Non-pigmented ciliary epithelial cell (primary cell): ENCODE measurements at places on chromosomes 12 and 14.

DNA sequence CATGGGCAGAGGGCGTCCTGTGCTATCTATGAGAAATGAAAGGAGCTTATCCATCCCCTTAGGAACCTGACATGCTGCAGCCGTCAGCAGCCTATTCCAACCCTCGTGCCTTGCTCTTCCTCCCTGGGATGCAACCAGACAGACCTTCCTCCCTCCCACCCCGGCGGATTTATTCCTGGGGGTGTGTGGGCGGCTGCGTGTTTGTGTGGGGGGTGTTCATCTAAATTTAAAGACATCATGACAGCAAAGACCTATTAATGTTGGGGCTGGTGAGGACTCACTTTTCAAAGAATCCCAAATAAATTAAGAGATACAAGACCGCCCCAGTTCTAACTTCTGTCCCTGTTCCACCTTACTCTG lies 52.0 kb downstream of the WSCD2 start:
- DNase-seq, result no peak

- no peak for DNase-seq
Measured at GRCh38 chr12:49645146-49646039, 22.0 kb downstream of the PRPF40B start.

- DNase-seq, result no peak
Measured at GRCh38 chr12:65860600-65860999, 36.3 kb downstream of the HMGA2 start.

GRCh38 chr14:64654246-64654900 lies 49.9 kb upstream of the PLEKHG3 start:
- no peak for DNase-seq

GRCh38 chr14:21526672-21527317 lies 649 bp upstream of the SALL2 start:
- no peak for DNase-seq

GRCh38 chr12:16358878-16359277 lies 11.4 kb downstream of the MGST1 start:
- DNase-seq, result no peak

DNA sequence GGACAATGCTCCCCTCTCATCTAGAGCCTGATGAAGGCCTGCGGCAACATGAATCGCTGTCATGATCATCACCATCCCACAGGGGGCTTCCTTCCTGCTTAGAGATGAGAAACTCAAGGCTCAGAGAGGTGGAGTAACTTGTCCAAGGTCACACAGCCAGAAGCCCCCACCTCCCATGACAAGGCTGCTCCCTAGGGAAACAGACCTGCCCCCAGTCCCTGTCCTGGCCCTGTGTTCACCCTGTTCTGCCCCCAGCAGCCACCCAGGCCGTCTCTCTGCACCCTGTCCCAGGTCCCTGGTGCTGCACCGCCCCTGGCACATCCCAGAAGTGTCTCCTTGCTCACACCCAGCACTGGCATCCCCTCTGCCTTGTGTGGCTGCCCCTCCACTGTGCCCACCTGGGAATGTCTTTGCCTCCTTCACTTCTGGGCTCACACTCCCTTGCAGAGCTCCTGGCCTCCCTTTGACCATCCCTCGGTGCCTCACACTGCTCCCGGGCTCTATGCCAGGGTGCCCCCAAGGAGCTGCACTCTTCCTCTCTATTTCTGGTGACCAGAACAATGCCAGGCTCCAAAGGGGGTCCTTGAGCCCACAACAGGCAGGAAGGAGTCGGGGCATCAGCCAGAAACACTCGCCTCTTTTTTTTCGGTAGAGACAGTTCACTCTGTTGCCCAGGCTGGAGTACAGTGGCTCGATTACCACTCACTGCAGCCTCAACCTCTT lies 70.5 kb downstream of the BCL11B start:
- DNase-seq, result no peak

GRCh38 chr14:97046967-97047366 lies 249.8 kb downstream of the VRK1 start:
- no peak for DNase-seq

GRCh38 chr14:49447540-49448107 lies 138.6 kb downstream of the RPS29 start:
- no peak for DNase-seq

DNA sequence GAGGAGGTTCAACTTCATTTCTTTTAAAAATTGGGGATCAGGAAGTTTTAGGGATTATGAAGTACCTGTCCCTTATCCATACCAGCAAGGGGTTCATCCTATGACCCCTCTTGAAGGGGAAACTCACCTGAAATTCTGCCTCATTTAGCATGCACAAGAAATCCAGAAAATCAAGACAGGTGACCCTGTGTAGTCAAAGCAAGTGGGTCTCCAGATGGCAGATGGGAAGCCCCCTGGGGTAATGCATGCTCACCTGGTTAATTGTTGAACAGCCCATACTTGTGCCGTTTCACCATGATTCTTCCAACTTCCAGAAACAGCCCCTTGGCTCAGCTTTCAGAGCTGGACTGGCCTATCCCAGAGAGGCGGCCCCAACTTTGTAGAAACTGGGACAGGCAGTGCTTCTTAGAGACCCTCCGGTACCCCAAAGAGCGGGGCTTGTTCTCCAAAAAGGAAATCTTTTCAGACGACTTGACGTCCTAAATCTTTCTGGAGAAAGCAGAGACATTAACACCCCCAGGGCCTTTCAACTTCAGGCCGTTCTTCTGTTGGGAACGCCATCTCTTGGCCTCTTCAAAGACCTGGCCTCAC lies 66.3 kb upstream of the ESRRB start:
- no peak for DNase-seq

GRCh38 chr14:103889313-103890051 lies 38.8 kb upstream of the TDRD9 start:
- DNase-seq, result no peak

GRCh38 chr12:12720672-12721161 lies 3.5 kb downstream of the CDKN1B start:
- DNase-seq, result no peak

DNA sequence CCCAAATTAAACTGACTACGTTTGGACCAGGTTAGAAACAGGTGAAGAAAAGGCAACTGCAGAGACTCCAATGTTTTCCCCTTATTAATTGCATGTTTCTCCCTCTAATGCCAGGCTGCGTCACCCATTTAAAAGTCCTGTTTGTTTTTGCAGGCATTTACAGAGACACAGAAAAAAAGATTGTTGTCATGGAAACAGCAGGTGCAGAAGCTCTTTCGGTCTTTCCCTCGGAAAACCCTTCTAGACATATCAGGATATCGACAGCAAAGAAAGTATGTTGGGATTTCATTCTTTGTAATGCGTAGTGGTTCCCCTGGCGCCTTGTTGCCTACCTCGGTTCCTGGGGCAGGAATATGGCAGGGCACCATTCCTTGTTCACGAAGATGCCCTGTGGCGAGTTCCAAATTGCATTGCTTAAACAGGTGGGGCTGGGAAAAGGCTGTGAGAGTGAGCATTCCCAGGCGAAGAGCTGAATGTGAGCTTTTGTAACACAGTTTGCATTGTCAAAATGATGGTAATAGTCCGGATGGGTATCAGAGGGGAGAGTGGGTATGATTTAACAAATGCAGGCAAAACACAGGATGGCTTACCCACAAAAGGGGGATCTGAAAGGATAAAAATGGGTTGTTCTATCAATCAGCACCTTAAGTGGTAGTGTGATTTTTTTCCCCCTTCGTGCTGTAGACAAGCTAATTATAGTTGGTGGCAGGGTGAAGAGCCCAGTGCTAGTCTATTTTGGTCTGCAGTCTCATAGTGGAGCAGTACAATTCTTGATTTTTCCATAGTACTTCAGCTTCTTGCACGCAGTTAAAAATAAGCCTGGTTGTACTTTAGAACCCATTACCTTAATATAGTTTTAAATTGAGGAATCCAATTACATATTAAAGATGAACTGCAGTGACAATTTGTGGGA lies 132.4 kb downstream of the GCH1 start:
- no peak for DNase-seq

GRCh38 chr12:80720516-80720915 lies 3.8 kb downstream of the MYF5 start:
- no peak for DNase-seq

- no peak for DNase-seq
Measured at GRCh38 chr12:3592856-3593625, 102.0 kb downstream of the PRMT8 start.

GRCh38 chr12:20264608-20265114 lies 103.7 kb upstream of the PDE3A start:
- DNase-seq, result no peak

GRCh38 chr12:51219322-51219721 lies 1.5 kb upstream of the POU6F1 start:
- no peak for DNase-seq
